ENCODE measurements at places on chromosomes 2 and 18.
A peak's percentile ranks its signal among the peaks of the same experiment; 100 is the strongest.

DNA sequence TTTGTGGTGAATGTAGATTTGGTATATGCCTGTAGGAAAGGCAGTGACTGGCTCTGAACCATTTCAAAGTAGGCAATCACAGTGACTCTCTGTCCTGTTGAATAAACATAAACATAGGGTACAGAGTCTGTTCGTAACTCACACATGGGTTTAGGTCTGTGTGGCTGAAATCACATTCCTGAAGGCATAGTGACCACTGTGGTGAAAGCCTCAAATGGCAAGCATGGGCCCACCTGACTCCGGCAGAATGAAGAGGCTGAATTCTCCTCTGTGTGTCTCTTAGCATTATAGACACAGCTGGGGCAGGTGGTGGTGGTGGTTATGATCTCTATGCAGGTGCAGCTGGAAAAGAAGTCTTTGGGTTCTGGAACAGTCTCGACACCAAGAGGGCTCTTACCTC lies 61.2 kb downstream of the ITGA6 start:
- no peak for DNase-seq

DNA sequence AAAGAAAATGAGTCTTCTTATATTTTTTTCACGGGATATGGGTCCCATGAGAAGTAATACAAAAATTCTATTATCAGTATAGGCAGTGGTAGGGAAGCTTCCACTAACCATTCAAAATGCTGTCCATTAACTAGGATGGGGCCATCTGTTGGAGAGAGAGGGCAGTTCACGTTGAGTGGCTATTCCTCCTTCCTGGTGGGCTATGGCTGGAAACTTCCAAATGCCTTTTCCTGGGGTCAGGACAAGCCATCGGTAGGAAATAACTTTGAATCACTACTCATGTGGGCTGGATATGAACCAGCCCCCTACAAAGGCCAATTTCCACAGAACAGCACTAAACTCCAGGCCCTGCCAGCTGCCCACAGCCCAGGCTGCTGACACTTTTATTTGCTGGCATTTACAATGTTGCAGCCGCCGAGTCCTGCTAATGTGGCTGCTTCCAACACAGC lies 156.1 kb upstream of the HNRNPA3 start:
- DNase-seq, result no peak

DNA sequence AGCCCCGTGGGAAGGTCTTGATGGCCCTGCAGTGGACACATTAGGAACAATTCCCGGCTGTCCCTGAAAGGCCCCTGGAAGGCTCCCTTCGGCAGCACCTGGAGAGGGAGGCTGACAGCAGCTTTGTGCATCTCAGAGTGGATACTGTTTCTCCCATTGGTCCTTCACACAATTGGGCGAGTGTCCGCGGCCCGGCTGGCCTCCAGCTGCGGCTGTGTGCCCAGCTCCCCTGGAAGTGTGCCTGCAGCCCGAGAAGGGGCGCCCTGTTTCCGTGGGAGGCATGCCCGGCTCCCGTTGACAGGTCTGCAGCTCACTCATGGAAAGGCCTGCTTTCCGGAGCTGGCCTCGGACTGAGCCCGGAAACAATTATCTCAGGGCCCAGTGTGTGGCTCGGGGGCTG lies 103.7 kb downstream of the LPIN1 start:
- no peak for DNase-seq

DNA sequence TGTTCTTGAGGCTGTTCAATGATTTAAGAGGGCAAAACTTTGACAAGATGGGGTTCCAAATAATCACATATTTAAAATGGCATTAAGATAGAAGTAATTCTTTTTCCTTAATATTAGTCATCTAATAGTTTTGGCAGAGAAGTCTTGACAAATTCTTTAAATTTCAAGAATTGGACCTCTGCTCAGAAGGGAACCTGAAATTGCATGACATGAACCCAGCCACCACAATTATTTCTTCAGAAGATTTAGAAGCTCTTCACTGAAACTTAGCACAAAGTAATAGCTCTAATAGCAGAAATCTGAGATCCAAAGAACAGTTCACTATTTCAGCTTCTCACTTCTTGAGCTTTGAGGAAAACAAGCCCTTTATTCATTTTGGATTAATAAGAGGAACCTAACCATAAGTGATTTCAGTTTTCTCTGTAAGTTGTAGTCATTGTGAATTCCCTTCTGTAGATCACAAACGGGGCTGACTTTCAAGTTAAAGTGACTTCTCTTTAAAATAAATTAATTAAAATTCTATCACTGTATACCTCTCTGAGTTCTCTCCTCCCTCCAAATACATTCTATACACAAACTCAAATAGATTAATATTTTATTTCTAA lies 100.6 kb upstream of the ITGA4 start:
- DNase-seq, result no peak

- no peak for DNase-seq
Observed at GRCh38 chr2:239305222-239305575, 95.6 kb downstream of the HDAC4 start.

DNA sequence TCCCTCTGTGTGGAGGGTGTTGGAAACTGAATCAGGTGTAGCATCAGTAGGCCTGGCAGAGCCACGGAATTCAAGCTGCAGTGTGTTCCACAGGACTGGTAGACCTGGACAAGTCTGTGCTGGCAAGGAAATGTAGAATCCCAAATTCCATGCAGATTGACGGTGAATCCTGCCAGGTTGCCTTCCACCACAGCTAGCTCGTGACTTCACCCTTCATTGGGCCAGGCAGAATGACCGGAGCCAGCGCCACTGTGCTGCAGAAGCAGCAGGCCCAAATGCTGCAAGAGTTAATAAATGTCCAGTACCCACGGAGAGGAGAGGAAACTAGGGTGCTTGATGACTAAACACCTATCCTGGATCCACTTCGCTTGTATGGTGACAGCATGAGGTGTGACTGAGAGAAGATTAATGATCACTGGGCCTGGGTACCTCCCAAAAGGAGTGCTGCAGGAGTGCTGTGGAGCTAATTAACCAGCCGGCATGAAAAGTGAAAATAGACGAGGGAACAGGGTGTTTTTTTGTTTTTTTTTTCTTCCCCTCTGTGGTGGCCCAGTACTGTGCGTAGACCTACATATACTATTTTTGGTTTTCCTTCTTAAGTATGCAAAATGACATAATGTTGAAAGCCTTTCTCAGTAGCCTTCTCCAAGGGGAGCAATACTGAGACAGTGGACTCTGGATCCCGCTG lies 122.2 kb downstream of the TANC1 start:
- no peak for DNase-seq

GRCh38 chr2:203740871-203741281 lies 34.4 kb downstream of the CD28 start:
- DNase-seq, result no peak

GRCh38 chr18:72903033-72903432 lies 35.2 kb upstream of the NETO1 start:
- DNase-seq, result no peak

GRCh38 chr2:145958611-145959010 lies 1438.7 kb upstream of the ZEB2 start:
- no peak for DNase-seq

- DNase-seq, result peak; percentile 51
Observed at GRCh38 chr2:65033178-65033577, 23.0 kb upstream of the CEP68 start.

GRCh38 chr2:174750923-174751441 lies 13.3 kb downstream of the CHRNA1 start:
- no peak for DNase-seq

- no peak for DNase-seq
Observed at GRCh38 chr2:170733798-170734600, 18.9 kb downstream of the SP5 start.

- no peak for DNase-seq
Observed at GRCh38 chr2:29195796-29196195, 80.6 kb downstream of the CLIP4 start.

GRCh38 chr2:234463626-234464290 lies 33.1 kb downstream of the ARL4C start:
- DNase-seq, result no peak

DNA sequence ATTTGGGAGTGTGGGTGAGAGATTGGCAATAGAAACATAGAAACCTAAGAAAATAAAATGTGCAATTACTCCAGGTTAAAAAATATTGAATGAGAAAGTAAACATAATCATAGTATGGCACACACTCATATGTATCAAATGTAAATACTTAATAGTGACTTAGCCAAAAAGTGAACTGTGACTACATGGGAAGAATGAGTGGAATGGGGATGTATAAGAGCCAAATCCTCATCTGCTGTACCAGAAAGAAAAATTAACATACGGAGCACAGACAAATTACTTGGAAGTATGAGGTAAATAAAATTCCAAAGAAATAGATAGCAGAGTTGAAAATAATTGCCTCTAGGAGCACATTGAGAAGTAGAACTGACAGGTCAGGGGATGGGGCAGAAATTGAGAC lies 4.0 kb downstream of the FLACC1 start:
- no peak for DNase-seq

- peak; percentile 37 for DNase-seq
Observed at GRCh38 chr2:108825254-108825653, 38.7 kb downstream of the CCDC138 start.

DNA sequence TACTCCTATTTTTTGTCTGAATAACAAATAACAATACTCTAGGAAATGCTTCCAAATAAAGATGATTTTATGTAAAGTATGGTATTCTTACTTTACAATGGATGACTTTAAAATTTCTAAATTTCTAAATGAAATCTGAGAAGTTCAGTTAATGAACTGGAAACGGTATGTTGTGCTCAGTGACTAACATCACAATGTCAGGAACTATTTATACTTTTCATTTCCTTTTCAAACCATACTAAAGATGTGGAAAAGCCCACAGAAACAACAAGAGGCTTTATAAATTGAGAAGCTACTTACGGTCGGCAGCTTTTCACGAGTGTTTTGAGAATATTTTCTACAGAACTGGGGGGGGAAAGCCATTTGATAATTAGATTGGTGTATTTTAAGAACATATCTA lies 31.1 kb downstream of the PSME4 start:
- no peak for DNase-seq

DNA sequence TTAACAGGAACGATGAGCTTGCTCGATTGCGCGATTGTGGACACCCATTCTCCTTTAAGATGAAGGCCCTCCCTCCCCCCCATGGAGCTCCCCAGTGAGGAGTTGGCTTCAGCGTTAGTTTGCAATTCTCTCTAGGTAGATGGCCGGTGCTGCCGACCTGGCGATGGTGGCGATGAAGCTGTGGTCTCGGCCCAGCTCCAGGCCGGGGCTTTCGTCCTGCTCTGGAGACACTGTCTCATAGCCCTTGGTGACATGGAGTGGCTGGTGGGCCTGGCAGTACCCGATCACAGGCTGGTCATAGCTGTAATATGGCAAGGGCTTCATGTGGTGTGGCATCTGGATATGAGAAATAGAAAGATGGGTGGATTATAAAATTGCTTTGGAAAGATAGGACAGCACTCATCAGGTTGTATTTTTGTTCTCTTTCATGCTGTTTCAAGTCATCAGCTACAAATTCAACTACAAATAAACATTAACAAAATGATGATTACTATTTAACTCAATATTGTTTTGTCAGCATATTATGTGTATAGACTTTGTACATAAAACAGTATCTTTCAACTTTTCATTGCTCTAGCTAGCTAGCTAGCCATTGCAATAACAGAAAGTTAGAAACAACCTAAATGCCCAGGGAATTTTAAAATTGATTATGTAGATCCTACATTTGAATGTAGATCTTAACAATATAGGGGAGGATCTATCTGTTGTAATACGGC lies 773.4 kb downstream of the LRRTM4 start:
- DNase-seq, result no peak

DNA sequence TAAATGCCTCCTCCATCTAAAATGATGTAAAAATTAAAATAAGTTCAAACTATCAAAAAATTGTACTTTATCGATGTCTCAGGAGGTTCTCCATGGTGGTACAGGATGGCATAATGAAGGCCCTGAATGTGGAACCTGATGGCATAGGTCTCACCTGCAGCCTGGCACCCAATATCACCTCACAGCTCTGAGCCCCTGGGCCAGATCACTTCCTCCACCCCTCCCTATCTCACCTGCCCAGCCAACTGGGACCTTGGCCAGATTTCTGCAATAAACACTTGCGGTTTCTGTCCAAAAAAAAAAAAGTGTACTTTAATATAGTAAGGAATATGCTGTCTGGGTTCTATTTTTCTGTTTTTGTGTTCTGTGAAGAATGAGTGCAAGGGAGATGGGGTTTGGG lies 6.7 kb upstream of the RBM45 start:
- DNase-seq, result no peak

DNA sequence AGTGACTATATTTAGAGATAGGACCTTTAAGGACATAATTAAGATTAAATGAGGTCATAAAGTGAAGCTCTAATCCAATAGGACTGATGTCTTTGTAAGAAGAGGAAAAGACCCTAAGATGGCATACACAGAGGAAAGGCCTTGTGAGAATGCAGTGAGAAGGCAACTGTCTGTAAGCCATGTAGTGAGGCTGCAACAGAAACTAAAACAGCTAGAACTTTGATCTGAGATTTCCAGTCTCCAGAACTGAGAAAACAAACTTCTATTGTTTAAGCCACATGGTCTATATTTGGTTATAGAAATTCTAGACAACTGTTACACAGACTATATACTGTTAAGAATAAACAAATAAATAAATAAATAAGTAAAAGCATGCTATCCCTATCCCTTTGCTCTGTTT lies 276.8 kb downstream of the CNTNAP5 start:
- DNase-seq, result no peak

DNA sequence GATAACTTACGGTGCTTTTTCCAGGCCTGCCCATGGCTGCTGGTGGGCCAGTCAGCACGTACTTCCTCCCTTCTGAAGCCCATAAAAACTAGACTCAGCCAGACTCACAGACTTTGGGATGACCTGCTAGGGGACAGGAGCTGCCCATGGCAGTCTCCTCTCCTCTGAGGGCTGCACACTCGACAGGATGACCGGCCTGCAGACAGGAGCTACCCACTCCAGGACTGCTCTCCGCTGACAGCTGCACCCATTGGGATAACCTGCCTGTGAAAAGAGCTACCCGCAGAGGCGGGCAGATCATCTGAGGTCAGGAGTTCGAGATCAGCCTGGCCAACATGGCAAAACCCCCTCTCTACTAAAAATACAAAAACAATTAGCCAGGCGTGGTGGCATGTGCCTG lies 75.4 kb downstream of the EPB41L3 start:
- DNase-seq, result no peak

DNA sequence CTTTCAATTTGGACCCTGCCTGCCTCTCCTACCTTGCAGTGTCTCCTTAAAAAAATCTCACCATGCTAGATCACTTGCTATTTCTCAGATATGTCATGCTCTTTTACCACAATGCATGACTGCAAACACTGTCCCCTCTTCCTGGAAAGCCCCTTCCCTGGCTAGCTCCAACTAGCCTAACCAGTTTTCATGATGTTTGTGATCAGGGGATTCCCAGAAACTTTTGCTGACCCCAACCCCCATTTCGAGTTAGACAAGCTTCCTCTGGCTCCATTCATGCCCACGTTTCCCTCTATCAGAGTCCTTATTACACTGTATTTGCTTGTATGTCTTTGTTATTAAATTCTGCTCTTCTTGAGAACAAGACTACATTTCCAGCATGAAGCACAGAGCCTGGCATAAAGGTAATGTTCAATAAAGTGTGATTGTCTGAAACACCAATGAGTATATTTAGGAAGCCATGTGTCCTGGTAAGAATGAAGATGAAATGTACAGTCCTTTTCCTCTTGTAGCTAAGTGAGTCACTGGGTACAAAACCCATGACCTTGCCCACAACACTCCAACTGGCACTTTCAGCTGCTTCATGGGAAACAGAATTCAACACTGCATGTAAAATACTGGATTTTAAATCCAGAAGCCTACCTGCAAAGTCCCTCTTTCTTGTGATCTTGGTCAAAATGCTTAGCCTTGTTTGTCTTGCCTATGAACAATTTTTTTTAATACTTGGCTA lies 62.0 kb upstream of the ATL2 start:
- no peak for DNase-seq

GRCh38 chr18:801137-801536 lies 10.9 kb downstream of the YES1 start:
- no peak for DNase-seq

- DNase-seq, result no peak
Observed at GRCh38 chr2:6008726-6009125, 316.5 kb downstream of the SOX11 start.

Data from erythroblast (primary cell).